T-helper 17 cell (primary cell): ENCODE measurements at places on chromosomes 7 and 10. TPM values are rescaled to one million over a fixed set of nuclear protein-coding genes. Genes with fewer than 3 reads are reported as not detected.

Gene KCNIP2
- total RNA-seq = 2.9 TPM

Gene WNT8B
- total RNA-seq = not detected

DNA sequence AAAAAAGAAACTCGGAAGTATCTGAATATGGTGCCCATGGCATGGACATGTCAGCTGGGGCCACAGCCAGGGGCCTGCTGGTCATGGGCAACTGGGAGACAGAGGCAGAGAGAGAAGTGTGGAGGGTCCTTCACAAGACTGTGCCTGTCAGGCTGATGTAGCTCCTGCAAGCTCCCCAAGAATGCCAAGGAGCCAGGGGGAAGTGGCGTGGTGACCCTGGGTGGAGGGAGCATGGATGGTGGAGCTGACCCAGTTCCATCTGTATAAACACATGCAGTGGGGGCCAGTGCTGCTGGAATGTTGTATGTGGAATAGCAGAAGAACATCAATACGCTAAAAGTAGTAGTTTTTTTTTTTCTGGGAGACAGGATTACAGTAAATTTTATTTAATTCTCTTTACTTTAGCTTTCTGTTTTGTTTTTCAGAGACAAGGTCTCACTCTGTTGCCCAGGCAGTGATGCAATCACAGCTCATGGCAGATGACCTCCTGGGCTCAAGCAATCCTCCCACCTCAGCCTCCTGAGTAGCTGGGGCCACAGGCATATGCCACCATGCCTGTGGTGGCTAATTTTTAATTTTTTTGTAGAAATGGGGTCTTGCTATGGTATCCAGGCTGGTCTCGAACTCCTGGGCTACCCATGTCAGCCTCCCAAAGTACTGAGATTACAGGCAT lies 10.5 kb upstream of the ZMIZ2 start:
- peaks cover 8% of the 10 kb centered on the region for H3K4me1 ChIP-seq
- no peak for DNase-seq

DNA sequence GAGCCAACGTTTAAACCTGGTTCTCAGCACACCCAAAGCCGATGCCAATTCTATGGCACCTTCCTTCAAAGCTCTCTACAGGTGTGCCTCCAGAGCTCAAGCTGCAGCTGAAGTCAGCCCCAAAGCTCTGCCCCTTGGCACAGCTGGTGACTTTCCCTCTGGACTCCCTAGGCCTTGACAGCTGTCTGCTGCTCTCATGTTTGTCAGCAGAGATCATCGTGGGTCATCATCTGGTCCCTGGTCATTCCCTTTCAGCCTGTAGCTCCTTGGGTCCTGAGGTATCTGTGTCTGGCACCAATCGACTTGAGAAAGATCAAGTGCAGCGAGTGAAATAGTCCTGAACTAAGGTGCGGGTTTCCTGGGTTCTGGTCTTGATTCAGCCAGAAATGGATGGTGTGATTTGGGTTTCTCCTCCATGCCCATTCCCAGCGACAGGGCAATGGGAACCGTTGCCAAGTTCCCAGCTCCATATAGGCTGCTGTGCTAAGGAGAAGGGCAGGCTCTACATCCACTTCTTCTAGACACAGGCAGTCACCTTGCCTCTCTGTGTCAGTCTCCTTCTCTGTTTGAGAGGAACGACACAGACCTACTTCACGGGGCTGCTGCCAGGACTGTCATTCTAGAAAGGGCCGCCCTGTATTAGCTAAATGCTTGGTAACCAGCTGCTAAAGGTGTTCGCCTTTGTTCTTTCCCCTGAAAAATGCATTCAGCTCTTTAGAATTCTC lies 3.6 kb downstream of the PKD1L1 start:
- H3K36me3 ChIP-seq = no peaks in the 10 kb centered on the region
- peaks cover 4% of the 10 kb centered on the region for H3K4me1 ChIP-seq
- no peak overlapping the region for H3K4me3 ChIP-seq
- no peaks in the 10 kb centered on the region for H3K27me3 ChIP-seq

GRCh38 chr7:100515072-100515532 lies 23.9 kb upstream of the AGFG2 start:
- no peak for DNase-seq
- no peaks in the 10 kb centered on the region for H3K36me3 ChIP-seq
- peaks cover 19% of the 10 kb centered on the region for H3K4me1 ChIP-seq
- no peaks in the 10 kb centered on the region for H3K27me3 ChIP-seq
- H3K27ac ChIP-seq = peak overlapping the region; percentile 87

DNA sequence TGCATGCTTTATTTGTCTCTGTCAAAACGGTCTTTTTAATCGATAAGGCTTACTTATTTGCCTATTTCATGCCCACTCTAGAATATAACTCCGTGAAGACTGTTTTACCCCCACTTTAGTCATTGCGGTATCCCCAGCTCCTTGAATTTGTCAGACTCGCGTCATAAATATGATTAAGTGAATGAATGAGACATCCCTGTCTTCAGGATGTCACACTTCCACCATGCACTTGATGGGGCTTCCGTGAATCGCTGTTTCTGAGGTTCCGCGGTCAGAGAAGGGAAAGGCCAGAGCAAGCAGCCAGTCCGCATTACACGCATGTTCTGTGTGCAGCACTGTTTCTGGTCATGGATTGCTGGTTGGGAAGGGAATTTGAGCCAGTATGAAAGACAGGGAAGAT lies 138.8 kb downstream of the CELF2 start:
- no peak for DNase-seq
- no peaks in the 10 kb centered on the region for H3K36me3 ChIP-seq
- no peaks in the 10 kb centered on the region for H3K27me3 ChIP-seq

- no peak overlapping the region for H3K27ac ChIP-seq
- no peak overlapping the region for H3K4me3 ChIP-seq
- H3K27me3 ChIP-seq = no peaks in the 10 kb centered on the region
- H3K36me3 ChIP-seq = peaks cover 18% of the 10 kb centered on the region
- H3K4me1 ChIP-seq = peaks cover 11% of the 10 kb centered on the region
- no peak for DNase-seq
Measured at GRCh38 chr10:101958691-101959090, 97.3 kb downstream of the ARMH3 start.

DNA sequence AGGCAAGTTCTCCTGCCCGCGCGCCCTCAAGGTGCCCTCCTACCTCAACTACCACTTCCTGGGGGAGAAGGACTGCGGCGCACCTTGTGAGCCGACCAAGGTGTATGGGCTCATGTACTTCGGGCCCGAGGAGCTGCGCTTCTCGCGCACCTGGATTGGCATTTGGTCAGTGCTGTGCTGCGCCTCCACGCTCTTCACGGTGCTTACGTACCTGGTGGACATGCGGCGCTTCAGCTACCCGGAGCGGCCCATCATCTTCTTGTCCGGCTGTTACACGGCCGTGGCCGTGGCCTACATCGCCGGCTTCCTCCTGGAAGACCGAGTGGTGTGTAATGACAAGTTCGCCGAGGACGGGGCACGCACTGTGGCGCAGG lies 1.4 kb downstream of the FZD1 start:
- no peak overlapping the region for H3K27ac ChIP-seq
- peak overlapping the region; percentile 85 for H3K4me3 ChIP-seq
- peaks cover 2% of the 10 kb centered on the region for H3K36me3 ChIP-seq
- peaks cover 6% of the 10 kb centered on the region for H3K4me1 ChIP-seq
